ENCODE measurements at places on chromosomes 6 and 20.

- no peak for DNase-seq
Observed at GRCh38 chr6:144149558-144149893, 791 bp upstream of the STX11 start.

GRCh38 chr6:119192200-119192599, 113.7 kb upstream of the FAM184A start:
- DNase-seq = no peak

DNA sequence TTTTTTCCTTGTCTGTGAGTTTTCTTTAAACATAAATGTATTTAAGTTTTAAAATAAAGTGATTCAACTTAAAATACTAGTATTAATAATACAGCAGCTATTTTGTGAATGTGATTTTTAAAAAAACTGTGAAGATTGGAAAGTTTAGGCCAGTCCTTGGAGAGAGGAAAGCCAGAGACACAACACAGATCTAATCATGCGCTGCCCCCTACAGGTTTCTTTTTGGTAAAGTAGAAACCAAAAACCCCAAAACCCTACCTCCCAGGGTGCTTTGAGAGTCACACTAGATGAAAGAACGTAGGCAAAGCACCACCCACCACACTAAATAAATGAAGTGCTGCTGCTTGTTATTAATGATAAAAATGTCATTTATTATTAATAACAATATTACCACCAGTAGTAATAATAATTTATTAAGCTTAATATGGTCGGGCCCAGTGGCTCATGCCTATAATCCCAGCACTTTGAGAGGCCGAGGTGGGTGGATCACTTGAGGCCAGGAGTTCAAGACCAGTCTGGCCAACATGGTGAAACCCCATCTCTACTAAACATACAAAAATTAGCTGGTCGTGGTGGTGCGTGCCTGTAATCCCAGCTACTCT, 33.7 kb downstream of the SLC9A8 start:
- DNase-seq = peak; percentile 42

- DNase-seq = no peak
Observed at GRCh38 chr20:51020657-51021056, 2.2 kb downstream of the KCNG1 start.

DNA sequence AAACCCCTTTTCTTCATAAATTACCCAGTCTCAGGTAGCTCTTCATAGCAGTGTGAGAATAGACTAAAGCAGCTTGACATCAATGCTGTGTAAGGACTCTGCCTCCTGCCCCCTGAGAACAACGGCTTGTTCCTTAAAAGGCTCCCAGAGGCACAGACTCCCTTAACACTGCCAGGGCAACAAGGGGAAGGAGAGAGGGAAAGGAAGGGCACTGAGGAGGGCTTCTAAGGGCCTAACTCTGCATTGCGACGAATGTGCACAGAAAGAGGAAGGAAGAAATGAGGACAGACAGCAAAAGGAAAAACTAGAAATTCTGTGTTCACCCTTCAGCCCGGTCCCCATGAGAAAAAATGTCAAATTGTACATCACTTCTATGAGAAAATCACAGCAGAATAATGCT, 74.0 kb downstream of the AGPAT4 start:
- DNase-seq = no peak
